ENCODE measurements at places on chromosomes 11 and 22.

- no peak for DNase-seq
Observed at GRCh38 chr22:22084089-22084711, 101.6 kb upstream of the TOP3B start.

GRCh38 chr22:46074771-46075551, 75.4 kb upstream of the PPARA start:
- no peak for DNase-seq

DNA sequence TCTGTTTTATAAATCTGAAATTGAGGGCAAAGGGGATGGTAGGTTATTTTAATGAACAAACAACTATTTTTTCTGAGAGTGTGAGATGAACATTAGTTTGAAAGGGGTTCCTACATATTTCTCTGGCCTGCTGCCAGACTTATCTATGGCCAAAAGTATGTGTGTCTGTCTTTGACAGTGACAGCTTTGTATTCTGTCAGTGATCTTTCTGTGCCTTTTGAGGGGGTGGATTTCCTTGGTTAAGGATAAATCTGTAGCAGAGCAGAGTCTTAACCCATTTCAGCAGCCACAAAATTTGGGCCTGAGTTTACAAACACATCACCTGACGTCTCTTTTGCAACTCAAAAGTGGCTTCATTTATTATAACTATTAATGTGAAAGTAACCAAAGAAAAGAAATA, 30.9 kb downstream of the ZFTA start:
- DNase-seq, result no peak

GRCh38 chr11:115267871-115268270, 236.3 kb downstream of the CADM1 start:
- DNase-seq, result no peak

- DNase-seq, result no peak
Observed at GRCh38 chr11:117772360-117772759, 24.7 kb downstream of the DSCAML1 start.

DNA sequence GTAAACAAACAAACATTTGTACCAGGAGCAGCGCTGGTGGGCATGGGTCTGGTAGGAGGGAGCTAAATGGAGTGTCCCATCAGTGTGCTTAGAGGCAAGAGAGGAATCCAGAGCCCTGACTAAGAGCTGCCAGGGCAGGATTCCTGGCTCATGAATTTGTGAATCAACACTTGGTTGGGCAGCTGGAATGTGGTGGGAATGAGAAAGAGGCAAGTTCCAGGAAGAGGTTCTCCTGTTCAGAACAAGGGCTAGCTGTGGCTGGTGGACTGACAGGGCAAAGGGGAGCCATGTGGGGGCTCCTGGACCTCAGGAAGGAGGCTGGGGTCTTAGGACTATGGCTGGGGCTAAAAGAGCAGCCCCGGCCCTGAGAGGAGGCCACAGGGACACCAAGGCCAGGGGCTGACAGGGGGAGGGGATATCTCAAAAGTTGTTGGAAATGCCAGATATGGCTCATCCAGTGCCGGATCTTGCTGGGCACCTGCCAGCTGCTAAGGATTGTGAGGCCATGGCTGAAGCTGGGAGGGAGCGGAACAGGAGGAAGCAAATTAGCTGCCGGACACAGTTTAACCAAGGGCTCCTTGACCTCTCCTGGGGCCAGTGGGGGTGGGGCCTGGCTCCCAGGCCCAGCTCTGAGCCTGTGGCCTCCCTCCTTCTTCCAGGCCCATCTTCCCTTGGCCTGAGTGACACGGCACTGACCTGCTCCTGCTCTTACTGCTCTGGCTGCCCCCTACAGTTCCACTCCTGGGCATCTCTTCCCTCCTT, 14.6 kb upstream of the P2RY6 start:
- peak; percentile 54 for DNase-seq

GRCh38 chr11:67698247-67698646, 23.8 kb upstream of the ALDH3B2 start:
- no peak for DNase-seq

DNA sequence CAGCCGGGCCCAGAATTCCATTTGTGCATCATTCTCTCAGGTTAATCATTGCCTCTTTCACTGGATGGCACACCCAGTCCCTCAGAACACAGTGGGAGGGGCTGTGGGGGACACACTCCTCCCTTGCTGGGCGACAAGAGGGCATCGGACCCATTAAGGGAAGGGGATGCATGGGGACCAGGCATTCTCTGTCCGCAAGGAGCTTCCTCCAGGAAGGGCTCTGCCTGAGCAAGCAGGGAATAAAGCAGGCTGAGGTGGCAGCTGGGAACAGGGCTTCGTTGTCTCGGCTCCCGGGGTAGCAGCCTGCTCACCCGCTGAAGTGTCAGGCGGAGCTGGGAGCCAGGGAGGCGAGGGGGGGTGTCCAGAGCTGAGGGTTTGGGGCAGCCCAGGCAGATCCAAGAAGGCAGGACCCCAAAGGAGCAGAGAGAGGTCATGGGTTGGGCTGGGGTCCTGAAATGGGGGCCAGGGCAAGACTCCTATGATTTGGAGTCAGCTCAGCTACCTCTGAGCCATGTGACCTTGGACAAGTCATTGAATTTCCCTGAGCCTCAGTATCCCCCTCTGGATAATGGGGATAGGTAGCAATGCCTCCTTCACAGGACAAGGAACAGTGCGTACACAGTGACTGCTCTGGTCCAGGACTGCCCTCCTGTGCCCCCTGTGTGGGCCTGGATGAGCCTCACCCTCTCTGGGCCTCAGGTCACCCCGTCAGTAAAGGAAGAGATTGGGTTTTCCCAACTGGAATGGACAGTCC, 1.4 kb downstream of the GAL3ST1 start:
- no peak for DNase-seq

DNA sequence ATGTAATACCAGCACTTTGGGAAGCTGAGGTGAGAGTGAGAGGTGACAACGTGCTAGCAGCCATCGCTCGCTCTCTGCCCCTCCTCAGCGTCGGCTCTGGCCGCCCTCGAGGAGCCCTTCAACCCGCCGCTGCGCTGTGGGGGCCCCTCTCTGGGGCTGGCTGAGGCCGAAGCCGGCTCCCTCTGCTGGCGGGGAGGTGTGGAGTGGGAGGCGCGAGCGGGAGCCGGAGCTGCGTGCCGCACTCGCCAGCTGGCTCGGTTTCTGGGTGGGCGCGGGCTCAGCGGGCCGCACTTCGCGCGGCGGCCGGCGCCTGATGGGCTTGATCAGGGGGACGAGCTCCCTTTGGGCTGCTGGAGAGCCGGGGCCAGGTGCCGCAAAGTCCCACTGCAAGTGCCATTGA, 98.9 kb upstream of the UBASH3B start:
- DNase-seq, result peak; percentile 77

DNA sequence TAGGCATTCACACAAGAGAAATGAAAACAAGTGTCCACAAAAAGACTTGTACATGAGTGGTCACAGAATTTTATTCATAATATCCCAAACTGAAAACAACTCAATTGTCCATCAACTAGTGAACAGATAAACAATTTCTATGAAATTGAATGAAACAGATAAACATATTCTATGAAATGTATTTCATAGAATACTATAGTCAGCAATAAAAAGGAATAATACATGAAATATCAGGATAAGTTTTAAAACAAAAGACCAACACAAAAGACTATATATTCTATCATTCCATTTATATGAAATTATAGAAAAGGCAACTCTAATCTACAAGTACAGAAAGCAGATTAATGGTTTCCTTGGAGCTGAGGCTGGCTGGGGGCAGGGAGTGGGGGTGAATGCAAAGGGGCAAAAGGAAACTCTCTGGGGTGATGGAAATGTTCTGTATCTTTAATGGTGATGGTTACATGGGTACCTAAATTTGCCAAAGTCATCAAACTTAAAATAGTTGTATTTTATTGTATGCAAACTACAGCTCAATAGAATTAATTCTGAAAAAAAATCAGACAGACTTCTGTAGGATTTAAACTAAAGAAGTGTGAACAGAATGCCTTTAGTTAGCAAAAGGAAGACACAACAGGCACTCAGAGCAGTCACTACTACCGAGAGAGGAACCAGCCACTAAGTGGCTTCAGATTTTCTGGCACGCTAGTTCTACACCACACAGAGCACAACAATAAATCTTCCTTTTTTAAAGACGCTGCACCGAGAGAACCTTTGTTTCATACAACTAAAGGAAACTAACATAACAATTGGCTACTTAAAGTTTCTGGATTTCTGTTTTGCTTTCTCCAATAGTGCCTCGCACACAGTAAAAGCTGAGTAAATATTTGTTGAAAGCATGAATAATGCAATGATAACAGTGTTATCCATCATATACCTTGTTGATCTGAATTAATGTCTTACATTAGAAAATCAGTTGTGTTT, 15.4 kb downstream of the CCDC34 start:
- DNase-seq, result peak; percentile 61

DNA sequence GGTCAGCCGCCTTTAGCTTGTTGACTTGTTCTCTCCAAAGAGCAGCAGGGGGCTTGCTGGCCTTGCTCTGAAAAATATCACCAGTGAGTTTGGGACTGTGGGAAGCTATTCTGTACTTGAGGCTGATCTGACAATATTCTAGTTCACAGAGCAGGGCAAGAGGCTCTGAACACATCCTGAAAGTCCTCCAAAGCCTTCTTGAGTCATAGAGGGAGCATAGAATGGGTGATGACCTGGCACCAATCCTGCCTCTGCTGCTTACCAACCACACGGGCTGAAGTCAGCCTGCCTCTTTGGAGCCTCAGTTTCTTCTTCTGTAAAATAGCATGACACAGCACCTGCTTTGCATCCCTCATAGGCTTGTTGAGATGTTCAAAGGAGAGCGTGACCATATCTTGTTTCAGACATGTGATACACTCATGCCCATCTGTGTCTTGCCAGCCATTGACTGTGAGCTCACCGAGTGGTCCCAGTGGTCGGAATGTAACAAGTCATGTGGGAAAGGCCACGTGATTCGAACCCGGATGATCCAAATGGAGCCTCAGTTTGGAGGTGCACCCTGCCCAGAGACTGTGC, 96.6 kb downstream of the RRAS2 start:
- no peak for DNase-seq

- DNase-seq, result no peak
Observed at GRCh38 chr11:133922078-133922870, 34.5 kb downstream of the IGSF9B start.

DNA sequence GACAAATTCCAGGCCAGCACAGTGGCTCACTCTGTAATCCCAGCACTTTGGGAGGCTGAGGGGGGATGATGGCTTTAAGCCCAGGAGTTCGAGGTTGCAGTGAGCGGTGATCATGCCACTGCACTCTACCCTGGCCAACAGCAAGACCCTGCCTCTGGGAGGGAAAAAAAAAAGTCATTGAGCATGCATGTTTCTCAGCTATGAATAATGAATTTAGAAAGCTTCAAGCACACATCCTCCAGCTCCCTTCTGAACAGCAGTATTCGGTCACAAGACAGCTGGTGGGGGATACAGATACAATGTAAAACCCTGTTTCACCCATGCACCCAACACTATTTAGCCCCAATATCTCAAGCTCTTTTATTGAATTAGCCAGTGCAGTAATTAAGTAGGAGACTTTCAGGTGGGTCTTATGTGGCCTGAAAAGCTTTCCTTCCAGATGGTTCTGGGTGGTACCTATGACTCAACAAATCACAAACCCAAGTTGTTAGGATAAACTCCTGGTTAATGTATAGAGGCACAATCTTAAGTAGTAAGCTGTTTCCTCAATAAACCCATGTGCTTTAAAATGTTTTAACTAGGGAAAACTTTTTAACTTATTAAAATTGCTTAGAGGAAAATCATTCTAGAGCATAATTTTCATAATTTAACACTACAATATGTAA, 13.4 kb downstream of the PRDM10 start:
- DNase-seq, result no peak

- DNase-seq, result no peak
Observed at GRCh38 chr22:21587803-21588611, 20.5 kb downstream of the UBE2L3 start.

GRCh38 chr11:75066061-75066460, 30.6 kb downstream of the OR2AT4 start:
- DNase-seq, result no peak

DNA sequence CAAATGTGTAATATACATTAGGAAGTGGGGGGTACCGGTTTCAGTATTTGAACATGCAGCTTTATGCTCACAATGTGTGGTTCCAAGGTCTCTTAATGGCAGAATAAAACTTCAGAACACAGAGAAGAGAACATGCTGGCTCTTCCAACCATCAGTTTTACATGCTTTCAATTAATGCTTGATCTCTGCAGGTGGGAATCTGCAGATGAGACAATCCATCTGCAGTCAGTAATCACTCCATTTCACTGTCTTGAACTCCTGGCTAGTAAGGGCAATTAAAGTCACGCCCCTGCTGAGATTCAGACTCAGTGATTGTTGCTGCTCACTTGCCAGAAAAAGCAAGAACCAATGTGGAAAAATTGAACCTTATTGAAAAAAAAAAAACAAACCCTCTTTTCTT, 945.7 kb downstream of the DLG2 start:
- peak; percentile 8 for DNase-seq

- DNase-seq, result no peak
Observed at GRCh38 chr22:22772883-22773282, 114.7 kb upstream of the IGLL5 start.

- no peak for DNase-seq
Observed at GRCh38 chr11:2737226-2737590, 37.4 kb upstream of the KCNQ1OT1 start.

DNA sequence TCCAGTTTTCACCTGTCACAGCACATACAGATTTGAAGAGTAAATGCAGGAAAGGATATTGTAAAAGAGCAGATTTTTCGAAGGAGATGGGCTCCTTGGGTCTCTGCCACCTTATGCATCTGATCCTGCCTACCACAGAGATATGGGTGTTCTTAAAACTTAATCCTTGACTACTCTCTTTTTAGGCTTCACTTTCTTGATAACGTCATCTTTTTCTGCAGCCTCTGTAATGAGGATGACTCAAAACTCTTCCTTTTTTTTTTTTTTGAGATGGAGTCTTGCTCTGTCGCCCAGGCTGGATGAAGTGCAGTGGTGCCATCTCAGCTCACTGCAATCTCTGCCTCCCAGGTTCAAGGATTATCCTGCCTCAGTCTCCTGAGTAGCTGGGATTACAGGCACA, 7.8 kb downstream of the PRR14L start:
- no peak for DNase-seq

GRCh38 chr22:49216579-49216978, 611.1 kb downstream of the BRD1 start:
- DNase-seq, result no peak

DNA sequence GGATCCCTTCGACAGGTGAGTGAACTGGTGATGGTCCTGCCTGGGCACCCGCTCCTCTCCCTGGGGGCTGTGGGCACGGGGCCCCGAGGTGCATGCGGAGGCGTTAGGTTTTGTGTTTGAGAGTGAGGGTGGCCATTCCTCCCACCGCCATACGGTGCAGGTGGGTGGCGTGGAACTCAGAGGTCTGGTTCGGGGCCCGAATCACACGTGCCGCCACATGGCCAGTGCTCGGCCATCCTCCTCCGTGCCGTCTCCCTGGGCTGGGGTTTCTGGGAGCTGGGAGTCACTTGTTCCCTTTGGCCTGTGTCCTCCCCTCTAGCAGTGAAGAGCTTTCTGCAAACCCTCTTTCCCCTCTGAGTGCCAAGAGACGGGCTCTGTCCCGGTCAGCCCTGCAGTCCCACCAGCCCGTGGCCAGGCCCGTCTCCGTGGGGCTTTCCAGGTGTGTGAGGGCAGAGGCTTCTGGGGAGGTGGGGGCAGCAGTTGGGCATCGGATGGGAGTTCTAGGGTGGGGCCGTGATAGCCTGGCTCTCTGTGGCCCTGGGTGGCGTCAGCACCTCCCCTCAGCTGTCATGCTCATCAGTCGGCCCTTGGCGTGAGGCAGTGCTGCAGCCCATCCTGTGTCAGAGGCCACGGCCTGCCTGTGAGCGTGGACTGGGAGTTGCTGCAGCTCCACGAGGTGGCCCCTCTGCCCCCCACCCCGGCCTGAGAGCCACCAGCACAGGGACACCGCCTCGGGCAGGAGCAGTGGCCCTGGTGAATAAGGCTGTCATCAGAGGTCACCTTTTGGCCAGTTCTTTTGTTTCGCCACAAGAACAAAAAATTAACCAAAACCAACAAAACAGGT, 10.2 kb downstream of the IRF7 start:
- no peak for DNase-seq

All from neural progenitor cell (in vitro differentiated cells).